ENCODE measurements at places on chromosomes 11 and 22.

DNA sequence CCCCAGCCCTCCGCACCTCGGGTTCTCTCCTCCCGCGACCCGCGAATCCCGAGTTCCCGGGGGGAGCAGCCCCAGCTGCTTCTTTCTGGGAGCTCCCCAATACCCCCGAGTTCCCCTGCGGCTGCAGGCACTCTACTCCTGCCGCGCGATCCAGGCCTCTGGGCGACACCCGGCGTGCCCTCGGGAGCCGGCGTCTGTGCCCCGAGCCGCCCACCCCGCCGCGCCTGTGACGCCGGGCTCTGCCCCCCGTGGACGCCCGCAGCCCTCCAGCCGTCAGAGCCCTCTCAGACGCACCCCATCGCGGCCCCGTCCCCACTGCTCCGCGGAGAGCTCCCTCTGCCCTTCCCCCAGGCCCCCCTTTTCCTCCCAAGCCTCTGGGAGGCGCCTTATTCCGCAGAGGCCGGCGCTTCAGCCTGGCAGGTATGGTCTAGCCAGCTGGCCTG lies 422 bp downstream of the GLB1L2 start:
- DNase-seq = no peak

- no peak for DNase-seq
Observed at GRCh38 chr22:50009251-50009650, 3.3 kb downstream of the IL17REL start.

GRCh38 chr11:114033066-114033465 lies 26.4 kb upstream of the ZBTB16 start:
- DNase-seq = no peak

DNA sequence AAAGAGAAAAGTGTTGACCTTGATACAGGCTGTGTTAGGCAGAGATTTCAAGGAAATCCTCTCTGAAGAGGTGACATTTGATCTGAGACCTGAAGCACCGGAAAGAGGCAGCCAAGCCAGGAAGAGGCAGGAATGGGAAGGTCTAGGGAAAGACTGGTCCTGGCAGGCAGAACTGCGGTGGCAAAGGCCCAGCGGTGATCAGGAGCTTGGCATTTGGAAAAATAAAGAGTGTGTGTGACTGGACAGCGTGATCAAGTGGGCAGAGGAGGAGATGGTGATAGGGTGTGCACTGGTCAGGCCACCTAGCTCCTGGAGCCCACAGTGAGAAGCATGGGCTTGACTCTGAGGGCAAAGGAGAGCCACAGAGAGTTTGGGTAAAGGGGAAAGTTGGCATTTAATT lies 27.2 kb upstream of the GAB4 start:
- DNase-seq = no peak

DNA sequence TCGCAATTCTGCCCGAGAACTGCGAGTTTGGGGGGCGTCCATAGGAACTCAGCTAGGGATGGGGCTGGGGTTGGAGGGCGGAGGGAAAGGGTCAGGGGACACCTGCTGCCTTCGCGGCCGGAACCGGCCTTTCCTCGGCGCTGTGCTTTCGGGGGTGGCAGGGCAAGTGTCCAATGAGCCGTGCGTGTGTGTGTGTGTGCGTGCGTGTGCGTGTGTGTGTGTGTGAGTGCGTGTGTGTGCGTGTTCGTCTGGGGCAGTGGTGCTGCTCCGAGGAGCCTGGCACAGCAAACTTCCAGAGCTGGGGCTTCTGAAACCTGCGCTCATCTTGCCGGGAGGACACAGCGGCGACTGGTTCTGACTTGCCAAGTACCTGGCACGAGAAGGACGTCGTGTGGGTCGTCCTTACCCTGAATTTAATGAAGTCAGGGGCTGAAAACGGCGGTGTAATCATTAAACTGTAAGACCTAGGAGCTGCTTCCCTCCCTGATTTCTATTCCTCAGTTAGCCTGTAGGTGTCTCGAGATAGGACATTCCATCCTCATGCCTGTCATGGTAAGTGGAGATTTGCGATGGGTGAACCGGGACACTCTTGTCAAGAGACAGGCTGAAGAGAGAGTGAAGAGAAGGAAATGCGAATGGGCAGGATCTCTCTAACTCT lies 27.0 kb upstream of the AMOTL1 start:
- DNase-seq = peak; percentile 67

DNA sequence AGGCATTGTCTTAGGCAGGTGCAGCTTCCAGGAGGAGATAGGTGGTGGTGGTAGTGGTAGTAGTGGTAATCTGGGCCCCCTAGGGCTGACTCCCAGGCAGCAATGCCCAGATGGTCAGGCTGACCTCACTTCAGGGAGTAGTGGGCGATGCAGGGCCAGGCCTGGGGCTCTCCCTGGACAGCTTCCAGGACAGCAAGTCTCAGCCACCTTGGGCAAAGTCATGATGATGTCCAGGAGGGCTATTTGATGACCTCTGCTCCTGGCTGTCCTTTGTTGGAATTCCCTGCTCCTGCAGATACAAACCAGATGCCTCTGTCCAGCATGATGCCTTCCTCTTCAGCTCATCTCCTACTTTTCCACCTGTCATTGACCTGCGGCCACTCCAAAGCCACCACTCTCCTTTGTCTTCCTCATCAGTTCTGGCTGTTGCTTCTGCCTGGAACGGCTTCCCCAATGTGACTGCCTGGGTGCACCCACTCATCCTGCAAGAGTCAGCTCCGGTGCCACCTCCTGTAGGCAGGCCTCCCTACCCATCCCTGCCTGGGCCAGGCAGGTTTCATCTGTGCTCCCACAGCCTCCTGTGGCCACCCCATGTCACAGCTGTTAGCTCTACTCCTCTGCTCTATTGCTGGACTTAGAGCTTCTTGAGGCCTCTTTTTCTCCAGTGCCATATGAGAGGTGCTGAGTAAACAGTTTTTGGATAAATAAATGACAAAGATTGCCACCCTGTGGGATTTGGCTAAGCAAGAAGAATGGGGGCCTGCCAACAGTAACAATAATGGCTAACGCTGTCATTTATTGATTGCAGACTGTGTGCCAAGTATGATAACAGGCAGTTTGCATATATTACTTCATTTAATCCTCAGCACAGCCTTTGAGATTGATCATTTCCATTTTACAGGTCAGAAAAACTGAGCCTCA lies 172.9 kb upstream of the NECTIN1 start:
- no peak for DNase-seq

DNA sequence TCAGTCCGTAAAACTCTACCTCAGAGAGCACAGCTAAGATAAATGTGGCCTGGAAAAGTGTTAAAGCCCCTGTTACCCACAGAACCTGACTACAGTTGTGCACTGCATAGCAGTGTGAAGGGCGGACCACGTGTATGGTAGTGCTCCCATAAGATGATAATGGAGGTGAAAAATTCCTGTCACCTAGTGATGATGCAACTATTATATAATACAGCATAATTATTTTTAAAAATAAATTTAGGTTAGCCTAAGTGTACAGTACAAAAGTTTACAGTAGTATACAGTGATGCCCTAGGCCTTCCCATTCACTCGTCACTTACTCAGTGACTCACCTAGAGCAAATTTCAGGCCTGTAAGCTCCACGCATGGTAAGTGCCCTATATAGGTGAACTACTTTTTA lies 76.6 kb upstream of the RASSF10 start:
- no peak for DNase-seq

GRCh38 chr11:22808571-22809197 lies 20.9 kb downstream of the SVIP start:
- no peak for DNase-seq

DNA sequence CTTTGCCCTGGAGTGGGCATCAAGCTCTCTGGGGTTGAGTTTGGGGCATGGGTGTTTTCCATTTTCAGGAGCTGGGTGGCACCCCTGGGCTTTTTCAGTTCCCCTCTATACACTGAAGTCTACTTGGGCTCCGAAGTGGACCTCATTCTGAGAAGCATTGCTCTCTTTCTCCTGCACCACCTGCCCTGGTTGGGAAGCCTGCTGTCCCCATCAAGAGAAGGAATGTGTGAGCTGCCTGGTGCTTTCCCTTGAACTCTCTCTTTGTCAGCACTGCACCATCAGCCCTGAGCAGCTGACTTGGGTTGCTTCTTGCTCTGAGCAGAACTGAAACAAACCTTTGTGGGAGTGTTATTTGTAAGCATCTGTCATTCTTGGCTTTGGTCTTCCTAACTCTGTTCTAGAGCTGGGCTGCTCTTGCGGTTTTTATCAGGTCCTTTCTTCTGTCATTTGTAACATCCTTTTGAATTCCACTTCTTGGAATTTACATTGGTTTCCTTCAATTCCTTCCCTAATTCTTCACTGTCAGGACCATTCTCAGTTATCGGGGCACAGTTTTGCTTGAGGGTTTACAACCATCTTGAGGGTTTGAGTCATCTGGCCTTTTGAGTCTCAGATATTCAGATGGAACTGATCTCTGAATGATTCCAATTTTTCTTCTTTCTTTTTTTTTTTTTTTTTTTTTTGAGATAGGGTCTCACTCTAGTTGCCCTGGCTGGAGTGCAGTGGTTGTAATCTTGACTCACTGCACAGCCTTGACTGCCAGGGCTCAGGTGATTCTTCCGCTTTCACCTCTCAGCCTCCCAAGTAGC lies 20.5 kb downstream of the UBE2L3 start:
- peak; percentile 45 for DNase-seq

DNA sequence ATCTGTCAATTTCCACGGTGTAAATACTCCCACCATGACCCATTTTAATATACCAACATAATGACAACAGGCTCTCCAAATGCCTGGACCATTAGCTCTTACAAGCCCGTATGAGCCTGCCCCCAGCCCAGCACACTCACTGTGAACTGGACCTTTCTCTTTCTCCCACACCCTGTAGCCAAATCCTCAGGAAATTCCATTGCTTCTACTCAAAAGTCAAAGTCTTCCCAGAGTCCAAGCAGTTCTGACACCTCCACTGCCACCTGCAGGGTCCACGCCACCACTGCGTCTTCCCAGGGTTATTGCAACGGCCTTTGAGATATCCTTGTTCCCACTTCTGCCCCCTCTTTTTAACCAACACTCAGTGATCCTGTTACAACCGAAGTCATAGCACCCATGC lies 110.1 kb upstream of the ASPHD2 start:
- DNase-seq = peak; percentile 31

All from AG10803 (cell line).